Activated T-cell treated with anti-CD3 and anti-CD28 coated beads for 4 hours (primary cell): ENCODE measurements at places on chromosomes 16 and 17.

- no peak for DNase-seq
Measured at GRCh38 chr16:53041320-53042051, 11.2 kb downstream of the CHD9NB start.

- no peak for DNase-seq
Measured at GRCh38 chr17:75820094-75821080, 23.8 kb downstream of the UNC13D start.

GRCh38 chr16:2775131-2775716 is 1.9 kb downstream of the ELOB start:
- no peak for DNase-seq

DNA sequence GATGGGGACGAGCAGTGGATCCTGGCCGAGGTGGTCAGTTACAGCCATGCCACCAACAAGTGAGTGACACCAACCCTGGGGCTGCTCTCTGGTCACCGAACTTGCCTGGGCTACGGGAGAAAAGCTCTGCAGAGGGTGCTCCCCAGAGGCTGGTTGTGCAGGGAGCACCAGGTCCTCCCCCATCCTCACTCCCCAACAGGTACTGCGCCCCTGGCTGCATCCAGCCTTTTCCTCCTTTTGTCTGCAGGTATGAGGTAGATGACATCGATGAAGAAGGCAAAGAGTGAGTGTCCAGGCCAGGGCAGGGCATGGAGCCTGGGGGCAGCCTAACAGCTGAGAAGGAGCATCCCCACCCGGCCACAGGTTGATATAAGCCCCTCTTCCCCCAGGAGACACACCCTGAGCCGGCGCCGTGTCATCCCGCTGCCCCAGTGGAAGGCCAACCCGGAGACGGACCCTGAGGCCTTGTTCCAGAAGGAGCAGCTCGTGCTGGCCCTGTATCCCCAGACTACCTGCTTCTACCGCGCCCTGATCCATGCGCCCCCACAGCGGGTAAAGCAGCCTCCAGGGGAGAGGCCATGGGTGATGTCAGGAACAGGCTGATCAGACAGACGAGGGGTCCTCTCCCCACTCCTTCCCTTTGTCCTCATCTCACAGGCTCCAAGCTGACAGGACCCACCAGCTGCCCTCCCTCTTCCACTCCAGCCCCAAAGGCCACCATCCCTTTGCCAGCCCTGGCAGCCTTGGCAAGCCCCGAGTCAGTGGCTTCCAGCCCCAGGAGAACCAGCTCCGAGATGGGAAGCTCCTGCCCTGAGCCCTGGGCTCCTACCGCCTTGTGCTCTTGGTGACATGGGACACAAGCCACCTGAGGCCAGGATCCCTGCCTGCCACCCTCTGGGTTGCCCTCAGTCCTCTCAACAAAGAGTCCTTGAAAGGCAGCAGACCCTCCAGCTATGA is 6.2 kb downstream of the SULT1A2 start:
- no peak for DNase-seq

- DNase-seq, result no peak
Measured at GRCh38 chr17:80103449-80104085, 2.2 kb downstream of the GAA start.

- no peak for DNase-seq
Measured at GRCh38 chr16:58293449-58293848, 1.4 kb downstream of the PRSS54 start.

DNA sequence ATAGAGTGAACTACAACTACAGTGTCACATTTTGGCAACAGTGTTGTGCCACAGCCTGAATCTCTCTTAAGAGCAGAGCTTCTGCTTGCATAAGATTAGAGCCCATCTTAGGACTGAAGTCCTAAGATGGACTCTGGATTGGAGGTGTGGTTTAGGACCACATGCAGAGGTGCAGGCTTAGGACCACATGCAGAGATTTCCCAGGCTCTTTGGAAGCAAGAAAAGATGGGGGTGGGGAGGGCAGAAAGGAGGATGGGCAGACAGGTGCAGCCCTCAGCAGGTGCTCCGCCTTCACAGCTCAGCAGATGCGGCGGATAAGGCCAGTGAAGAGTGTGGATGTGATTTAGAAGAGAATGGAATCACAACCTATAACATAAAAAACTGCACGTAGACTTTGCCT is 128.7 kb downstream of the TANGO6 start:
- no peak for DNase-seq

GRCh38 chr17:59404471-59404870 is 73.0 kb downstream of the YPEL2 start:
- DNase-seq, result no peak

- DNase-seq, result no peak
Measured at GRCh38 chr17:65228287-65228686, 91.1 kb downstream of the RGS9 start.

- DNase-seq, result no peak
Measured at GRCh38 chr17:80799538-80800480, 191.8 kb upstream of the CHMP6 start.

- DNase-seq, result no peak
Measured at GRCh38 chr16:79188739-79189122, 411.8 kb downstream of the MAF start.

GRCh38 chr17:55549140-55549539 is 37.9 kb upstream of the SMIM36 start:
- DNase-seq, result no peak

GRCh38 chr17:79871131-79871530 is 31.9 kb upstream of the CBX4 start:
- no peak for DNase-seq

DNA sequence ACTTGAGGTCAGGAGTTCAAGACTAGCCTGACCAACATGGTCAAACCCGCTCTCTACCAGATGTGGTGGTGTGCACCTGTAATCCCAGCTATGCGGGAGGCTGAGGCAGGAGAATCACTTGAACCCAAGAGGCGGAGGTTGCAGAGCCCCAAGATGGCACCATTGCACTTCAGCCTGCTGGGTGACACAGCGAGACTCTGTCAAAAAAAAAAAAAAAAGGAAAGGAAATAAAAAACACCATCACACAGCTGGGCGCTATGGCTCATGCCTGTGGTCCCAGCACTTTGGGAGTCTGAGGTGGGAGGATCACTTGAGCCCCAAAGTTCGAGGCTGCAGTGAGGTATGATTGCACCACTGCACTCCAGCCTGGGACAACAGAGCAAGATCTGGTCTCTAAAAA is 13.3 kb upstream of the SBK1 start:
- no peak for DNase-seq

GRCh38 chr16:89693931-89694783 is 7.3 kb downstream of the SPATA2L start:
- no peak for DNase-seq

DNA sequence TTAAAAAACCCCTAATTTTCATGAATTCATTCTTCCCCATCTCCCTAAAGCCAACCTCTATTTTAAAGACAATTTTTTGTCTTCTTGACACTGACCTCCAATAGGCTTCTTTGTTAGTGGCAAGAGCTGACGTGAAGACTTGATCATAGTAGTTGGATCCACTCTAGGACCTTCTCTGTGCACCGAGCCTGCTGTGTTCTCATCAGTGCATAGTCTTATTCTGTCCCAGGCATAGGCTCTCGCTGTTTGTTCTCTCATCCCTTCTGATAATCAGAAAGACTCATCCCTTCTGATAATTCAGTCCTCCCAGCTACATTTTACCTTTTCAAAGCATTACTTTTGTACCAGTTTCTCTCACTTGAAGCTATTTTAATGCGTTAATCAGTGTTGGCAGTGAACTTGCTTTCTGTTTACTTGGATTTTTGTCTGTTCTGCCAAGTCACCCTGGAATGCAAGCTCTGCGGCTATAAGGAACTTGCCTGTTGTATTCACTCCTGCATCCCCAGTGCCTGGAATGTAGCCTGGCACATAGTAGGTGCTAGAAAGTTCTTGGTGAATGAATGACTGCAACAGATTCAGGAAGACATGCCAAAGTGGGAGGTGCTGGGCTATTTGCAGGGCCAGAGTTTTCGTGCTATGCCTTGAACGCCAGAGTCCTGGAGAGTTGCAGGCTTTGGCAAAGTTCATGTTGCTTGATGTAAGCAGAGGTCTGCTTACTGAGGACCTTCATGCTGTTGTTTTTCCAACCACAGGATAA is 147.6 kb upstream of the MPHOSPH6 start:
- DNase-seq, result no peak

DNA sequence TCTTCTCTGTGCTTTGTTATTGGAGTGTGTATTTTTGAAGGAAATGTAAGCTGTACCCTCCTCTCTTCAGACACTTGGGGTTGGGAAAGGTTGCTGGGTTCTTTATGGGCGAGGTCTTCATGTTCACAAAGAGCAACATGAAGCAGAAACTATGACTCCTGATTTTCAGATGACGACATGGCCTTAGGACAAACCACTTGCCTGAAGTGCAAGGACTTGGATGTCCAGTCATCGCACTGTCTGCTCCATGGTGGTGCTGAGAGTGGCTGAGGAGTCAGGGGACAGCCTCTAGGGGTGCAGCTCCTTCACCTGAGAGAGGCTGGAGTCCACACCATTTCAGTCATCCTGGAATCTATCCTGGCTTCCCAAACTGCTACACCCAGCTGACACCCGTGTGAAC is 183.9 kb upstream of the CDH5 start:
- DNase-seq, result no peak

DNA sequence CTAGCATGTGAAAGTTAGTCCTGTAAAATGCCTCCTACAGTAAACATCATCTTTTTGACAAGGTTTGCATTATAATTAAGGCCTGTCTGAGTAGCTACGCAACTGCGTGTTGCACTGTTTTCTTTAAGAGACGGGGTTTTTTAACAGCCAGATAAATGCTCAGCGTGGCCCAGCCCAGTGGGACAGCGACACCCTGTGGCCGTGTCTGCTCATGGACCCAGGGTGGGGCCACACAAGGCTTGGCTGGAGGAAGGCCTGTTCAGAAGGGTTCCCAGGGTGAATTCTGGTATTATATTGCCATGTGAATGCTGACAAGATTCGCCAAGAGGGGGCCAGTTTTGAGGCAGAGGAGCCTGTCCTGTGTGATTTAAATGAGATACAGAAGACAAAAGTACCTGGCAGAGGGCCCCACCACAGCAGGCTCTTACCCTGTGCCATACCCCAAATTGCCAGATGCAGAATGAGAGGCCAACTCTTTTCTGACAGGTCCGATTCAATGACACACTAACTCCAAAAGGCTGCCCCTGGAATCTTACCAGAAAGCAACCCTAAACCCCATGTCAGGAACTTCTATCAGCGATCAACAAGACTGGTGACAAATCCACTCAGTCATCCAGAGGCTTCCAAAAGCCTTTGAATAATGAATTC is 65.9 kb upstream of the IRX6 start:
- DNase-seq, result peak; percentile 5

- no peak for DNase-seq
Measured at GRCh38 chr17:58605470-58605869, 86.4 kb downstream of the TEX14 start.

- no peak for DNase-seq
Measured at GRCh38 chr17:79034931-79035485, 11.0 kb downstream of the C1QTNF1 start.

DNA sequence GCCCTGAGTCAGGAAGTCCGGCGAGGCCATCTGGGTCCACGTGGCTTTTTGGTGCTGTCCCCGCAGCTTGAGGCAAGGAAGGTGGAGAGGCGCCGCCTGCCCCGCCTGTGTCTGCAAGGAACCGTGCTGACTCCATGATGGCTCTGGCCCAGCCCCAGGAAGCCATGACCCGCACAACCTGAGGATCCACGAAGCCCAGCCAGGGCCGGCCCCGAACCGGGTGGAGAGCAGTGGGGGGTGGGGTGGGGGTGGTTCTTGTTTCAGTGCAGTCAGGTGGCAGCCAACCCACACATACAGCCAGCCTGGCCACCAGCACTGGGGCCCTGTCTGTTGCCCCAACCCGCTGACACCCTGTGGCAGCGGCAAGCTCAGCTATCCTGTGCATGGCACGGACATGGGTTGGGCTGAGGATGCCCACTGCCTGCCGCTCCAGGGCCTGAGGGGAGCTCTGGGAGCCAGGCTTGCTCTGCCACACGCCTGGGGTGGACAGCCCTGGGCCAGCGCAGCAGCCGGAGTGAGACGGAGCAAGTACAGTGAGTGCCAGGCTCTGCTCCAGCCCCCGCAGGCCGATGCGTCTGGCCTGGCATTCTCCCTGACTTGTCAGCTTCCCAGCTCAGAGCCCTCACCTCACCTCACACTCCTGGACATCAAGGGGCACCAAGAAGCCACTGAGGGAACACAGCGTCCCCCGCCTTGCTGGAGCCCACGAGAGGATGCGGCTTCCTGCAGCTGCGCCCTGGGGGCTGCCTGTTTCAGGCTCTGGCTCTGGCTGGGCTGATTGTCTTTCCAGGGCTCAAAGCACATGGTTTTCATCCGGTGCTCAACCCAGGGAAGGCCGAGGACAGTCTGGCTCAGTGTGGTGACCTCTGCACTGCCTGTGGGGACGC is 68.8 kb downstream of the LMF1 start:
- DNase-seq, result no peak

DNA sequence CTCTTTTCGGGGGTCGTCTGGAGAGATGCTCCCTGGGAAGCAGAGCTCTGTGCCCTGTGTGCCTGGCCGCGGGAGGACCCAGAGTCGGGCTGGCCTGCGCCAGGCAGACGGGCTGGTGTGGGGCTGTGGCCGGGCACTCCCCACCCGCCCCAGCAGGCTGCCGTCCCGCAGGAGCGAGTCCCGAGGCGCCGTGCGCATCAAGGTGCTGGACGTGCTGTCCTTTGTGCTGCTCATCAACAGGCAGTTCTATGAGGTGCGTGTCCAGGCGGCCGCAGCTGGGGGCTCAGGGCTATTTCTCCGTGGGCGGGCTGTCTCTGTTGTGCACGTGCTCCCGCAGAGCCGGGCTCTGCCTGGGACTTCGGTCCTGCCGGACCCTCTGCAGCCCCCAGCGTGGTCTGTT is 15.0 kb downstream of the TSC2 start:
- no peak for DNase-seq

DNA sequence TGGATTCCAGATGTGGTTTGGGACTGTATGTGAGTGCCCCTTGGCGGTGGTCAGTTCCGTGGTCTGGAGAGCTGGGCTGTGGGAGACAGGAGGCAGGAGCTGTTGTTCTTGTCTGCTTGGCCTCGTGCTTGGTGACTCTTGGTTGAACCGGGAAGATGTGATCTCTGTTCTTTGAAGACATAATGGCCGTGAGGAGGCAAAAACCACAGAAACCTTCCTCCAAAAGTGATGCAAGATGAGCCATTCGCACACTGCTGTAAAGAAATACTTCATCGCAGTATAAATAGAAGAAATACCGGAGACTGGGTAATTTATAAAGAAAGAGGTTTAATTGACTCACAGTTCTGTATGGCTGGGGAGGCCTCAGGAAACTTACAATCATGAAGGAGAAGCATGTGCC is 128.8 kb downstream of the RAP1GAP2 start:
- no peak for DNase-seq

DNA sequence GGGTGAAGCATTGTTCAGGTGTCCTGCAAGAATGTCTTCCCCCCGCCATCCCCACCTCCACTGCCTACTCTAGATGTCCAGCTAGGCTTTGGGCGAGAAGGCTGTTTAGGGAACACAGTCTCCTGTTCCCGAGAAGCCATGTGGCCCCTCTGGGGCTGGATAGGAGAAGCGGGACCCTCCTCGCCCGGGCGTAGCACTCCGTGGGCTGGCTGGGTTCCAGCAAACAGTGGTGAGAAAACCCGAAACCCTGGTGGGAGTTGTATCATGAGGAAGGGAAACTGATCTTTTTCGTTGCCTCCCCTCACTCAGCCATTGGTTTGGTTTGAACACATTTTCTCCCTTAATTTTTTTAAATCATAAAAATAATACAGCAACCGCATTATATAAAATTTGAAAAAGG is 56.6 kb downstream of the IRF8 start:
- DNase-seq, result no peak

GRCh38 chr17:76826330-76827068 is 41.7 kb upstream of the MGAT5B start:
- DNase-seq, result no peak

GRCh38 chr17:59409336-59410048 is 78.0 kb downstream of the YPEL2 start:
- DNase-seq, result no peak
